Naive B cell (primary cell): ENCODE measurements at places on chromosomes 13 and 19.

GRCh38 chr19:44598880-44599279, 14.5 kb upstream of the IGSF23 start:
- no peak for DNase-seq

- peak; percentile 31 for DNase-seq
Observed at GRCh38 chr19:55383279-55384130, 587 bp downstream of the TMEM238 start.

GRCh38 chr13:95182570-95183265, 118.5 kb downstream of the ABCC4 start:
- no peak for DNase-seq

DNA sequence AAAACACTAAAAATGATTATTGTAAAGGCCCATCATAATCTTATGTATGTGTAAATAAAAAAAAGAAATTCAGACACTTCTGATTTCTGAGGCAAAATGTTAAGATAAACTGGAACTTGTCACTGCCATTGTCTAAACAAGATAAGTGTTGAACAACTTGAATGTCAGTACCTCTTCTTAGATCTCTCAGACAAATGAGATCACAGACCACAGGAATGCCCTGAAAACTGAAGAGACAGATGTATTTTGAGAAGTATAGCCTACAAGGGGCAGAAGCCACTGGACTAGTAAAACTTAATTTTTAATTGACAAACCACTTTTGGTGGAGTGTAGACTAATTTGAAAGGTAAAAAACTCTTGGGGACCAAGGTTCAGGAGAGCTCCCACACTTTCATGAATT, 375.5 kb upstream of the SLITRK5 start:
- no peak for DNase-seq

DNA sequence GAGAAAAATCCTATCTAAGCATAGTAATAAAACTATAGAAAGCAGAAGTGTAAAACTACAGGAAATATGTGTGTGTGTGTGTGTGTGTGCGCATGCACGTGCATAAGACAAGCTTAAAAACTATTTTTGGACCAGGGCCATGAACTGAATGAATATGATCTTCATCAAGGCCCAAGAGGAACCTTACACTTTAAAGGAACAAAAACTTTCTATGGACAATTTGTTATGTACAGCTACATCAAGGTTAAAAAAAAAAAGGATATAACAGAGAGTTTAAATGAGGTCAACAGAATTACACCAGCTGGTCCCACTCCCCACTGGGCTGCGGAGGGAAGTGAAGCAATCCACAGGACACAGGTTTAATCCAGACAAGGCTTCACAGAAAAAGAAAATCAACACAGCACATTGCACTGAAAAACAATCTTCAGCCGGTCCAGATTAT, 151.1 kb downstream of the LHFPL6 start:
- DNase-seq = peak; percentile 74
